ENCODE measurements at places on chromosomes 2 and 18.

- no peak for DNase-seq
These were observed 31.0 kb downstream of the EIF2AK3 start for GRCh38 chr2:88596141-88596830.

DNA sequence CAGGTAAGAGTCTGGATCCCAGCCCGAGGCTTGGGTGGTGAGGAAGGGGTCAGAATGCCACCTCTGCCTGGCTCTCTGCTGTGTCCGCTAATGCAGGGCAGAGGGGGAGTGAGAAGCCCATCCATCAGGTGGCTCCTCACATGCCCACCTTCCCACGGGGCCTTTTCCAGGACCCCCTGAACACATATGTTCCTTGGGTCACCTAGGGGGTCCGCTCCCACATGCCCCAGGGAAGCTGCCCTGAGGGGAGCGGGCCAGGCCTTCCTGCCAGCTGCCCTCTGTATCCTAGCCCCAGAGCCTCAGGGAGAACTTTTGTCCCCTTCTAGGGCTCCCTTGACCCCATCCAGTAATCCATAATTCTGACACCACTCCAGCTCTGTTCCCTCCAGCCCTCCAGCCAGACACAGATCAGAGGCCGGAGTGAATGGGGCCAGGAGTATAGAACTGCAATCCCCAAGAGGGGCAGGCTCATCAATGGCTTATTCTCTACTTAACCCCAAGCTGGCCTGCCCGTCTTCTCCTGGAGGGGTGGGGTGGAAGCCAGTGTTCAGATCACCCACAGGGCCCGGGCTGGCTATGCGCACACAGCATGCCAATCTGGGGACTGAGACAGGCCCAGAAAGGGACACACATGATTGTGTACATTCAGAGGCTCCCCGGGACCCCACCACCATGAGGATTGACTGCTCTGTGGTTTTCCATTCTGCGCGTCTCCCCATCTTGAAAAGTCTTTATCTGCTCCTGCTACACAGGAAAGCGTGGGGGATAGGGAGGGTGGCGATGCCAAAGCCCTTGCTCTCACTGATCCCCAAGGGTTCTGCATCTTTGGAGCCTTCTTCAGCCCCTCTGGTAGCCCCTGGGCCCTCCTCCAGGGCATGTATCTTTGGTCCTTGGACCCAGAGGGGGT lies 1.1 kb downstream of the EMILIN1 start:
- DNase-seq, result peak; percentile 60

GRCh38 chr2:64330281-64331113 lies 123.5 kb upstream of the LGALSL start:
- peak; percentile 92 for DNase-seq

DNA sequence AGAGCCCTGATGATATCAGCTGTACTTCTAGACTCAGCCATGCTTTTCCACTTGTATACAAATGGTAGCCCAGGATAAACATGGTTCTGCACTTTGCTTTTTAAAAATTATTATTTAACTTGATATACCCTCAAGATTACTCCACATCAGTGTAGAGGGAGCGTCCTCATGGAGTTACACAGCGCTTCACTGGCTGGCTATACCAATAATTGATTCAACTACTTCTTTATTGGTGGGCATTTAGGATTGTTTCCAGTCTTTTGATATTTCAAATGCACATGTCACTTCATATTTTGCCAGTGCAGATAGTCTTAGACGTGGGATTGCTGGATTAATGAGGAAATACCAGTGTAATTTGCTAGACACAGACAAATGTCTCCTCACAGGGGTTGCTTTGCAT lies 10.8 kb upstream of the NEDD4L start:
- DNase-seq, result no peak

DNA sequence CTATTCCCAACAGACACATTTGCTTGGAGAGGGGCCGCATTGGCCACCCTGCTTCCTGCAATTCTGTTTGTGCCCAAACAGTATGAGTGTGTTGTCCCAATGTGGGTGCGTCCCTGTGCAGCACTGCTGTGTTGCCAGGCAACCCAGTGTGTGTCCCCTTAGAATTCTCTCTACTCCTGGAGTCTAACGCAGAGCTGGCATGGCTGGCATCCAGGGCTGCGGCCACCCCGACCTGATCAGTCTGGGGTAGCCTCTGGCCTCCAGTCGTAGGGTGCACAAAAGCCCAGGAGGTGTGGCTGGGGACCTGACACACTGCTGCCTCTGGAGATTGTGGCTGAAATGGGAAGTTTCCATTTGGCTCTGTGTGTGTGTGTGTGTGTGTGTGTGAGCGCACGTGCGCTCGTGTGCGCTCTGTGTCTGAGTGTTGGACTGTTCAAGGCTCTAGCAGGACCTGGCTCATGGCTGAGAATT lies 48.0 kb downstream of the TEX44 start:
- no peak for DNase-seq

GRCh38 chr2:217618744-217619143 lies 384.1 kb downstream of the TNS1 start:
- DNase-seq, result no peak

DNA sequence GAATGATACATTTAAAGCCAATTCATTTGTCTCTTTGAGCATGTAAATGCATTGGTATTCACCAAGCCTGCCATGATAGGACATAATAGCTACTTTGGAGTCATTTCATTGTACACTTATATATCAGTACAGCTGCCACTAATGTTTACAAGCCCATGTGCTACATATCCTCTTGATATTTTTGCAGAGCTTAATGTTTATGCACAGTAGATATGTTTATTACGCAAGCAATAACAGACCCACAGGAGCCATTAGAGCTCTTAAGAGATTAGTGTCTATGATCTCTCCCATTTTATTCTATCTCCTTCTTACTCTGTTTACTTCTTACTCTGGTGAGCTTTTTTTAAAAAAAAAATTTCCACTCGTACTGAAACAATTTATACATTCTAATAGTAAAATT lies 1132.1 kb upstream of the ZEB2 start:
- DNase-seq, result no peak

- no peak for DNase-seq
These were observed 21.1 kb upstream of the PLEK start for GRCh38 chr2:68344031-68344430.

GRCh38 chr2:48912110-48912509 lies 156.6 kb upstream of the LHCGR start:
- DNase-seq, result no peak

DNA sequence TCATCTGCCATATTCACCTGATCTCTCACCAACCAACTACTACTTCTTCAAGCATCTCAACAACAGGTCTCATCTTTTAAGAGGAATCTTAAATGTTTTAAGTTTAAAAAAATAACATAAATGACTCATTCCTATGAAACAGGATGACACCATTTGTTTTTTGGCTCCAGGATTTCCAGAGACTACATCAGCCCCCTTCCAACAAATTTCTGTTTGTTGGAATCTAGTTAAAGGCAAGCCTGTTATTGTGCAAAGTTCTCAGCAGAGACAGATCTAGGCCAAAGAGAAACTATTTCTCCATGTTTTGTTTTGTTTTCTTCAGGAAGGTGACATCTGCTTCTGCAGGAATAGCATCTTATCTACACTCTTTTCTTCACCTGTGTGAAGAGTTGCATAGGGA lies 204.8 kb upstream of the SH3BP4 start:
- DNase-seq, result no peak
